ENCODE measurements at places on chromosomes 6 and 20. TPM values are rescaled to one million over a fixed set of nuclear protein-coding genes. Genes with fewer than 3 reads are reported as not detected.

The SLC17A1 gene
- not detected for total RNA-seq

The TRAPPC3L gene
- 0.13 TPM for total RNA-seq

The SMIM13 gene
- total RNA-seq: 4.7 TPM

The SIRPD gene
- not detected for total RNA-seq

The KCNK15 gene
- total RNA-seq: 0.26 TPM

The PLCB4 gene
- 0.79 TPM for total RNA-seq

The SEMG1 gene
- not detected for total RNA-seq

The NKX2-2 gene
- total RNA-seq: not detected

The POFUT1 gene
- total RNA-seq: 39.8 TPM

The ADGB gene
- not detected for total RNA-seq

The SLC13A3 gene
- total RNA-seq: 1.5 TPM

The IMPG1 gene
- not detected for total RNA-seq

The VSTM2L gene
- 0.53 TPM for total RNA-seq

The NRSN1 gene
- total RNA-seq: not detected

The HLA-E gene
- 199 TPM for total RNA-seq

The TRIM15 gene
- not detected for total RNA-seq

The ESR1 gene
- total RNA-seq: 3.9 TPM

The GRM1 gene
- total RNA-seq: 0.13 TPM

The TMC2 gene
- not detected for total RNA-seq

The LY6G6C gene
- total RNA-seq: not detected

The AK9 gene
- total RNA-seq: 8.5 TPM

The ZNF165 gene
- 0.26 TPM for total RNA-seq

Measured in aortic smooth muscle cell (primary cell).